Fibroblast of gingiva (primary cell): ENCODE measurements at places on chromosomes 6 and 20.

DNA sequence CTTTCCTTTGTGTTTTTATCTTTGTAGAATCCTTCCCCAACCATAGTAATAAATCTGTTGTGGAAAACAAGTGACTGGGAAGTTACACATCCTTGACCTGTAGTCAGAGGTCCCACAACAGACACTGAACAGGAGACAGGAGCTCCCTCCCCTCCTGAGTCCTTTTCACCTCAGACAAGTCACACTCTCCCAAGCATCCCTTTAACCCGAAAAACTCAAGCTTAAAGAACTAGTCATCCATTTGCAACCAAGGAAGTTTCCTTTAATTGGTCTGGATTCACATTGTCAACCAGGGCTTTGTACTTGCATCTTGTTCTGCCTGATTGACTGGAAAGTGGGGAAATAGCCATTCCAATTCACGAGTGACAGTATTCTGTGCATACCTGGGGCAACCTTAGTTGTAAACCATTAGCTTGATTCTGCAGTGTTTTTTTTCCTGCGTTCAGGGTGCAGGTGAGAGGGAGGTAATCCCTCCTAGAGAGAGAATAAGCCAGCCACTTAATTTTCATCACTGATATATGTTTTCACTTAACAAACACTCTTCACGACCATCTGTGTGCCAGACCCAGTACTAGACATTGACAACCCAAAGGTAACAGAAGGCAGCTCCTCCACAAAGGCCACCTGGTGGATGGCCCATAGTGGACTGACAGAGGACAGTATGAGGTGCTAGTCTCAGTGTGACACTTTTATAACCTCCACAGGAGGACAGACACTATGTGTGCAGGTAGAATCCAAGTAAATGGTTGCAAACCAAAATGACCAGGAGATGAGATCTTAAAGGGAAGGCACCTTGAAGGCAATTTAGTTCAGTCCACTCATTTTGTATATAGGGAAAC lies 112.4 kb downstream of the SLX4IP start:
- DNase-seq: no peak

DNA sequence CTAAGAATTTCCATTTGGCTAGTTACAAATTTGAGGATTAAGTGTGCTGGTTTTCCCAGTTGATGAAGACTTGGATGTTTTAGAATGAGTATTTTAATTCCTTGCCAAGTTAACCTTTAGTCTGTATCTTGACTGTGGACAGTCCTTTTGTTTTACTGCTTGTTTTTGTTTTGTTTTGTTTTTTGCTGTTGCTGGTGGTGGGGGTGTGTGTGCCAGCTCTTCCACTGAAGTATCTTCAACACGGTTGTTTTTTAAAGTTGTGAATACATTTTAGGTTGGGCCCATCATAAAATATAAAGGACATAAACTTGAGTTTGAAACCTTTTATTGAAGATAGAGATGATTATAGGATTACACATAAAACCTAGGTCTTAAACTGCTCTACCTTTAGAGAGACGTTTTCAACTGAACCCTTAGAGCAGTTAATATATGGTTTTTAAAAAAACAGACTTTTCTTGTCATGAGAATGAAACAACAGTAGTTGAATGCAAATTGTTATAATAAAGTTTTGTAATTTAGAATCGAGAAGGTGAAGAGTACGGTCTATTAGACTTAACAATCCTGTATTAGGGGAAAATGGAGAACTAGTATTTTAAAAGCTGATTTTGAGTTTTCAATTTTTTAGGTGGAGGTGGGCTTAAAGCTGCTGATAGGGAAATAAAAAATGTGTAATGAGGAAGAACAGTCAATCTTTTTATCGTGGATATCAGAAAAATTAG lies 4.0 kb downstream of the QKI start:
- no peak for DNase-seq

- DNase-seq: no peak
Observed at GRCh38 chr20:57621421-57622200, 1.4 kb upstream of the ZBP1 start.

DNA sequence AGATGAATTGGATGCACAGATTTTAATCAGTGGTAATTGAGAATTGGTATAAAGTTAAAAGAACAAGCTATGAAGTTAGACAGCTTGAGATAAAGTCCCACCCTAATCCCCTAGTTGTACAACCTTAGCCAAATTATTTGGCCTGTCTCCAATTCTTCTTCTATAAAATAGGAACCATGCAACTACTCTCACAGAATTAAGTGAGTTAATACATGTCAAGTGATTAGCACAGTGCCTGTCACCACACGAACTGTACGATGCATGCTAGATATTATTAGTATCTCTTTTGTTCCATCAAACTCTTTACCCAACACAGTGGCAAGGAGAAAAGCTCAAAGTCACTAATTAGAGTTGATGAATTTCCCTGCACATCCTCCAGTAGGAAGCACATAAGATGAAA lies 44.7 kb downstream of the MBOAT1 start:
- no peak for DNase-seq

GRCh38 chr20:59443550-59443949 lies 143.1 kb downstream of the EDN3 start:
- no peak for DNase-seq

- DNase-seq: peak; percentile 25
Observed at GRCh38 chr6:14596410-14596809, 478.8 kb downstream of the CD83 start.

- DNase-seq: no peak
Observed at GRCh38 chr6:52475307-52475706, 55.2 kb downstream of the EFHC1 start.

- no peak for DNase-seq
Observed at GRCh38 chr20:19129306-19129705, 83.1 kb upstream of the SLC24A3 start.

GRCh38 chr20:59925899-59926298 lies 7.5 kb downstream of the SYCP2 start:
- DNase-seq: no peak

DNA sequence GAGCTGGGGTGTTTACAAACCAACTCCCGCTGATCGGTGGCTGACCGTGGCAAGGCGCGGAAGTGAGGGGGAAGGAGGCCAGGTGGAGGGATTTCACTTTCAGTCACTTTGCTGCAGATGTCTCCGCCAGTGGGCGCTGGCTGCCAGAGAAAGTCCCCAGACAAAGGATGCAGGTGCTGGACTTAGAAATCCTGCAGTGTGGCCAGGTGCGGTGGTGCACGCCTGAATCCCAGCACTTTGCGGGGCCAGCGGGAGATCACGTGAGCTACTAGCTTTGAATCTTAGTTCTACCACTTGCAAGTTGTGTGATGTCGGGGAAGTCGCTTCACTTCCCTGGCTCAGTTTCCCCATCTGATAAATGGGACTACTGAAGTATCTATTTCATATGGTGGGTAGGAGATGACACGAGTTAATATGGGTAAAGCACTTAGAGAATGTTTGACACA lies 180.4 kb downstream of the ZNF217 start:
- DNase-seq: no peak

DNA sequence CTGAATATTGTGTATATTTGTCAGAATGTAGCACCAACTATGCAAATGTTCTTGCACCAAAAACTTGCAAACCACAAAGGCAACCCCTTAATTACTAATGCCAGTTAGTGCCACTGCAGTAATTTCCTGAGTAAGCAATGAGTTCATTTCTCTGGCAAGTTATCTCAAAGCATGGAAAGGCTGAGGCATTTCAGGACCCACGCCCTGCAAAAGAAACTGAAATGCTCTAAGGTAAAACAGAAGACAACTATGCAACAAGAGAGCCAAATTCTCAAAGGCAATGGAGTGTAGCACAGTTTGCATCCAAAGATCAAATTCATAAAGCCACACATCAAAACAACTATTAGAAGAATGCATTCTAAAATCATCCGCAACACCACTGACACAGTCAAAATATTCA lies 994.4 kb downstream of the EYS start:
- peak; percentile 2 for DNase-seq

GRCh38 chr20:39263076-39263475 lies 300.9 kb downstream of the DHX35 start:
- DNase-seq: peak; percentile 38

GRCh38 chr6:170284126-170284773 lies 6.6 kb downstream of the DLL1 start:
- no peak for DNase-seq

- no peak for DNase-seq
Observed at GRCh38 chr20:61128701-61129269, 123.3 kb upstream of the CDH4 start.

GRCh38 chr6:127786109-127786508 lies 114.7 kb downstream of the THEMIS start:
- peak; percentile 13 for DNase-seq

DNA sequence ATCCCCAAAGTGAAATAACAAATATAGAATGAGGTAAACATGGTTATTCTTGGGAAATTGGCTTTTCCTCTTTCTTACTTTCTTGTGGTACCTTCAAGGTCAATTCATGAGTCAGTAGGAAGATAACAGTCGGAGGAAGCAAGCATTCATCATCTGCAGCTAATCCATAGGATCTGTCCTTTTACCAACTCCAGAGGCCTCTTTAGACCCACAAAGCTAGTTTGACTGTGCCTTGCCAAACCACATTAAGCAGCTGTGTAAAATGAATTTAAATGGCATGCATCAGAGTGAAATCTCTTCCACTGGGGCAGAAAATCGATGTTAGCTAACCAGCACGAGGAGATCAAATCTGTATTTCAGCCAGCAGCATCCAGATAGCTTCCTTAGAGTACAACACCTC lies 171.3 kb downstream of the TMEM242 start:
- peak; percentile 57 for DNase-seq

GRCh38 chr20:56391596-56392131 lies 351 bp downstream of the AURKA start:
- no peak for DNase-seq

DNA sequence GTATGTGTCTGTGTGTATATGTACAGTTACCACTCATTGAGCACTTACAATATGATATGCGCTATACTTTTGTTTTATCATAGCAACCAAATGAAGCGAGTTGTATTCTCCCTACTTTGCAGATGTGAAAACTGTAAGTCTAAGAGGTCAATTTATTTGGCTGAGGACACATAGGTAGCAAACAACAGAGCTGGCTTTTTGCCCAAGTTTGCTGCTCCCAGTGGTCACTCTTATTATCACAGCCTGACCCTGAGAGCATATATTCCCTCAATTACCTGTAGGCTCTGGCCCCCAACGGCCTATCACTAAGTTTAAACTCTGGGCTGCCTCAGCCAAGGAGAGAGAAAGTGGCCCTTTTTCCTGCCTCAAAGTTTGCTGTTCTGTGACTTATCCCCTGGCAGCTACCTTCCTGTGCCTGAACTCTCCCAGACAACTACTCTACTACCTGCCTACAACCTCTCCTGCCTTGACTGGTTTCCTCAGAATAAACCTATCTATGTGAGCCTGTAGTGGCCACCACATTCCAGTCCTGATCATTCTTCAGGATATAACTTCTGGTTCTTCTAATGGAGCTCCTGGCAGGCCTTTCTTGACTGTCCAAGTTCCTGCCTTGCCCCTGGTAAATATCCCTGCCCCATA lies 221.8 kb downstream of the FRK start:
- no peak for DNase-seq

DNA sequence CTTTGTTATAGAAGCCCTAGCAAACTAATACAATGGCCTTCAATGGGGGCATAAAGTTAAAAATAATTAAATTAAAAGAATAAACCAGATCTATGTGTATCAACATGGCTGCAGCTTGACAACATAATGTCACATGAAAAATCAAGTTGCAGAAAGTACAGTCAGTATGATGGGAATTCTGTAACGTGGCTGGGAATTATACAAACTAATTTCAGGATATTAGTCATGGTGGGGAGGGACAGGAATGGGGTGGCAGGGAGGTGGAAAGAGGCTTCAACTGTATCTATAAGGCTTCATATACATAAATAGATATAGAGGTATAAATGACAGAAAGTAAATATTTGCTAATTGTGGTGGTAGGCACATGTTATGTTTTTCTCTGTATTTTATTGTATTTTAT lies 107.1 kb downstream of the UNC5CL start:
- DNase-seq: no peak

DNA sequence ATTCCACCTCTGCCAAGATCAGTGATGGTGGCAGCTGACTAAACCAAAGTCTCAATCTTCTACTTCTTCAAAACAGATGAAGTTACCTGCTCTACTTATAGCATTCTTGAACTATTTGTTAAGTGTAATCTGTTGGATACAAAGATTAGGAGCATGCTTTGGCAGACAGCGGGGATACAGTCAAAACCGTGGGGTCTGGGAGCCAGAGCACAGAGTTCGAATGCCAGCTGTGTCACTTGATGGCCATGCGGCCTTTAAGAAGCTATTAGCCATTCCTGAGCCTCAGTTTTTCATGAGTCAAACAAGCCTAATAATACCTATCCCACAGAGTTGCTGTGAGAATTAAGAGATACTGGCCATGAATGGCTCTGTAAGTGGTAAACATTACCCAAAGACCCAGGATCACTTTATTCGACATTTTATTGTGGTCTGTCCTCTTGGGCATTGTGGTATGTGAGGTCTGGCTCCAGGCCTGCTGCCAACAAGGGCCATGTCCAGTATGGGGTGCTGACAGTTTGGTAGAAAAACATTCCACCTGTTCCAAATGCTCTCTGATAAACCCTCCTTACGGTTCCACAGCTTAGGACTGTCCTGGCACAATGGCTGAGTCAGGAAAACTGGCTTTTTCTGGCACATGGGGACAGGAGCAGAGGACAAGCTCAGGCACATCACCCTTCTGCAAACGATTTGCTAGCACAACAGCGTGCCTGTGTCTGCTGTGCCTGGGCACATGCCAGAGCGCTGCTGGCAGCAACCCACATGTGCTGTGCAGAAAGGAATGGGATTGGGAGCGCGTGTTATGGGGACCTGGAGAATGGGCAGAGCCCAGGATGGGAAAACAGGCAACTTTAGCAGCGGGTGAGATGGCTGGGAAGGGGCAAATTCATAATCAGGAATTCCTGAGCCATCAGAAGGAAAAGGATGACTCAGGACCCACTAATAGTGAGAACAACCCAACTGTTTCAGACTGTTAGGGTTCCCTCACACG lies 15.7 kb upstream of the FAM83C start:
- DNase-seq: peak; percentile 91

- no peak for DNase-seq
Observed at GRCh38 chr20:38700141-38700540, 24.1 kb upstream of the SLC32A1 start.

GRCh38 chr6:134132494-134133141 lies 80.2 kb upstream of the SLC2A12 start:
- no peak for DNase-seq

DNA sequence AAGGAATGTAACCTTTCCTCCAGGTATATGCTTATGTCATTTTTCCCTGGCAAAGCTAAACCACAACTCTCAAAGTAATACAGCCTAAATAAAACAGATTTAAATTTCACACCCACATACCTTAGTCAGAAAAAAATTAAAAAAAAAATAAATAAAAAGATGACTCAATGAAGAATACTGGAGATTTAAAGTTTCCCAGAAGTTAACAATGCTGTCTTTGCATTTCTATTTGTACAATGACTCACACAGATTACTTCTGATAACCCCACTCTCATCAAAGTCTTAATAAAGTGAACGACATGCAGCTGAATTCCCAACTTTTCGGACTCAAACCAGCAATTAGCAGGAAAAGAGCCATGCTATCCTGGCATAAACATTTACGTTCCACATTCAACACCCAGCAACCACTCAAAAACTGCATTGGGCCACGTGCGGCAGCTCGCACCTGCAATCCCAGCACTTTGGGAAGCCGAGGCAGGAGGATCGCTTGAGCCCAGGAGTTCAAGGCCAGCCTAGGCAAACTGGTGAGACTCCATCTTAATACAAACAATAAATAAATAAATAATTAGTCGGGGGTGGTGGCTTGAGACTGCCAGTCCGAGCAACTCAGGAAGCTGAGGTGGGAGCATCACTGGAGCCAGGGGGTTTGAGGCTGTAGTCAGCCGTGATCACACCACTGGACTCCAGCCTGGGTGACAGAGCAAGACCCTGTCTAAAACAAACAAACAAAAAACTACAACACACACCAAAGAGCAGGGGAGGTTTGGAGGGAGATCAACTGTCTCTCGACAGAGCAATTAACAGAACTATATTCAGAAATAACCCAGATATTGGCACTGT lies 130.5 kb downstream of the WDR27 start:
- no peak for DNase-seq
